ENCODE measurements at places on chromosomes 6 and 20.
A peak's percentile ranks its signal among the peaks of the same experiment; 100 is the strongest.

DNA sequence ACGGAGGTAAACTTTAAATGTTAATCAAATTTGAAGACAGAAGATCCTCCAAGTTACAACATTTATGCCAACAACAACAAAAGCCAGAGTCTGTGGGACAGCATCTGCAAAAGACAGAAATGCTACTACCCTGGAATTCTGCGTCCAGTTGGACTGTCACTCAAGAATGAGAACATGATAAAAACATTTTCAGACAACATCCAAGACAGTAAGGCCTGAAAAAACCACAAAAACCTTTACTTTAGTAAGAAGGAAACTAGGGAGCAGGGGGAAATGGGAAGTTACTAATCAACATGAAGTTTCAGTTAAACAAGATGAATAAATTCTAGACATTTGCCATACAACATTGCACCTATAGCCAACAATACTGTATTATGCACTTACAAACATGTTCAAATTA is 77.6 kb downstream of the MLIP start:
- DNase-seq, result peak; percentile 10

GRCh38 chr6:20606831-20607230 is 72.6 kb downstream of the CDKAL1 start:
- no peak for DNase-seq

- no peak for DNase-seq
These were observed 201.7 kb upstream of the RREB1 start for GRCh38 chr6:6905961-6906518.

- no peak for DNase-seq
These were observed 391.5 kb downstream of the KHDRBS2 start for GRCh38 chr6:61894536-61894935.

DNA sequence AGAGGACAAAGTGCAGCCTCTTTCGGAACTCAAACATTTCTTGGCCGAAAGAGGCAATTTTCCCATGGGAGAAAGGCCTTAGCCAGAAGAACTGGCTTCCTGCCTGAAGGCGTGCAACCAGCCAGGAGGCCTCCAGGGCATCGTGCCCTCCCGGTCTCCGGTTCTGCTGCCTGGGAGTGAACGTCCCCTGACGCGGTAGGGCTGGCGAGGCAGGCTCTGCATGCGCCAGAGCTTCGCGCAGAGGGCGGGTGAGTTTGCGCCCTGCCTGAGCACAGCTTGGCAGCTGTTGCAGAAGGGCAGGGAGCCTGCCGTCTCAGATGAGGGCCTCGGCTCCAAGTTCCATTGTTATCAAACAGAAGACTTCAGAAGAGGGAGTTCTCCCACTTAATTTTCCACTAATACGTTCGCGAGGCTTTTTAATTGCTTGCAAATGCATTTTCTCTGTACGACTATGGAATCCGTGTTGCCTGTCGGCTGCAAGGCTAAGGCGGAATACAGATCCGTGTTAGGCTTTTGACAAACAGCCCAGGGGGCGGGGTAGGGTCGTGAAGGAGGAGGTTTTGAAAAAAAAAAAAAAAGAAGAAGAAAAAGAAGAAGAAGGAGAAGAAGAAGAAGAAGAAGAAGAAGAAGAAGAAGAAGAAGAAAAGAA is 5.5 kb upstream of the TFAP2D start:
- DNase-seq, result peak; percentile 8

DNA sequence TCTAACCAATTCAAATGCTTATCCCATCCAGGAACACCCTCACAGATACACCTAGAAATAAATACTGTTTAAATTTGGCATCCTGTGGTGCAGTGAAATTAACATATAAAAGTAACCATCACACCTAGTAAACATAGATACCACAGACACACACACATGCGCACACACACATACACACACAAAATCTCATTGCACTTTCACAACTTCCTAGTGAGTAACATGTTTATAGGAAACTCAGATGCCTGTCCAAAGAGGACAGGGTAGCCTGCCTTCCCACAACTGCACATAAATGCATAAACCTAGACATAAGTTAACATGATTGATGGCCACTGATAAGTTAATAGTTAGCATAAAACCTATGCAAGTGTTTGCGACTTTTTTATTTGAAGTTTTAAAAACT is 56.8 kb downstream of the LRRC1 start:
- no peak for DNase-seq

DNA sequence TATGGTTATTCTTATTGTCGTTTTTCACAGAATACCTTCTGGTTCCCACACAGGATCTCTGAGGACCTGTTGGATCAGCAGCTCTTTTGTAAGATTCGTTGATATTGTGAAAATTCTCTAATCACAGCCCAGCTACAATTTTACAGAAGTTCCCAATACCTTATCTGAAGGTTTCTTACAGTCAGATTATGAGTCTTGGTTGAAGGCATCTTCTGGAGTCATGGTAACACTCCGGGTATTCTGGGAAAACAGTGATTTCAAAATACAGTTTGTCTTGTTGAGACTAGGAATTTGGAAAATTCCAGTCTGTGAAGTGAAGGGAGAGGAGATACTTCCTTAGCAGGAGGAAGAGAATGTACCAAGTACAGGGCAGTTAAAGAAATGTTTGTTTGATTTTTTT is 22.2 kb upstream of the HLA-C start:
- no peak for DNase-seq

DNA sequence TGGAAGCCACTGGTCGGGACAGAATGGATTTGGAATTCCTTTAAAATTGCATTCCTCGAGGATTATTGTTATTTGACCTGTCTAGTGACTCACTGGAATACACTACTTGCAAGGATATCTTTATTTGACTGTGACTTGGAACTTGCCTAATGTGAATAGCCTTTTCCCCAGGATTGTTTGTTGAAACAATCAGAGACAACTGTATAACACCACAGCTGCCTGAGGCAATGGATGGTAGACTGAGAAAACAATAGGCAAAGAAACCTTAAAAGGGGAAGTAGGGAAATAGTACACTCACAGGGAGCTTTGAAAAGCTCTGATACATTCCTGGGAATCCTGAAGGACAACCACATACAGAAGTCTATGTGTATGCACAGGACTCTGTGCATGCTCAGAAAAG is 465.3 kb downstream of the BMP2 start:
- no peak for DNase-seq

DNA sequence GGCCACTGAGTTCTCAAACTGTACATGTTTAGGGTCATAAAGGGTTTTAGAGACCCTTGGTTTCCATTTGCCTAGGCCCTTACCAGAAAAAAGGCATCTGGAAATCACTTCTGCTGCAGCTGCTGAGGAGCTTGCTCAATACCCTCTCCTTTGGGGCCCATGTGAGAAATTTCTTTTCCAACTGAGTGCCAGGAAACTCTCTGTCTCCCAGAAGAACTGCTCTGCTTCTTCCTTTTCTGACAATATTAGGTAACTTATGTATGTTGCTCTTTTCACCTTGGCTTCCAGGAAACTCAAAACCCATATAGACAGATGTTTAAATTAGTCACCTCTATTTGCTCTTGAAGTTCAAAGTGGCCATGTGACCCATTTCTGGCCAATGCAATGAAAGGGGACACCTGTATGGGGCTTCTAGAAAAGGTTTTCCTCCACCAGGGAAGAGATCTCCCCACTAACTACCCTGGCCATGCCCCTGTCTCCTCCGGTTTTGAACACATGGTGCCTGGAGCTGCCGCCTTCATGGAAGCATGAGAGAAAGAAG is 121.6 kb downstream of the PREX1 start:
- DNase-seq, result peak; percentile 83

GRCh38 chr20:9015984-9016324 is 52.9 kb upstream of the PLCB4 start:
- no peak for DNase-seq

- no peak for DNase-seq
These were observed 13.2 kb upstream of the HMGA1 start for GRCh38 chr6:34223381-34223955.

DNA sequence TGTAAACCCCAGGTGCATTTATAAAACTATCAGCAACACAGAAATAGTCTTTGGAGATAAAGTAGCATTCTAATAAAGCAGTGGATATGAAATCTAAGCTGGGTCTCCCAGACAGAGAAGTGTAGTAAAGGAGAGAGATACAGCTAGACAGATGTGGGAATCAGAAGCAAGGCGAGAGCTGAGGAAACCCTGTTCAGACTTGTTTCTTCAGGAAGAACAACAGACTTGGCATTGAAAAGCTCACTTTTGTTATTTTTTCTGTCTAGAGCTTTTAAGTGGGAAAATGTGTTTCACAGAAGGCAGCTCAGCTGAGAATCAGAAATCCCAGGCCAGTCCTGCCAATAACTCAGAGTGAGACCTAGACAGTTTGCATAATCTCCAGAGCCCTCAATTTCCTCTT is 52.9 kb downstream of the SLC35B3 start:
- peak; percentile 12 for DNase-seq

DNA sequence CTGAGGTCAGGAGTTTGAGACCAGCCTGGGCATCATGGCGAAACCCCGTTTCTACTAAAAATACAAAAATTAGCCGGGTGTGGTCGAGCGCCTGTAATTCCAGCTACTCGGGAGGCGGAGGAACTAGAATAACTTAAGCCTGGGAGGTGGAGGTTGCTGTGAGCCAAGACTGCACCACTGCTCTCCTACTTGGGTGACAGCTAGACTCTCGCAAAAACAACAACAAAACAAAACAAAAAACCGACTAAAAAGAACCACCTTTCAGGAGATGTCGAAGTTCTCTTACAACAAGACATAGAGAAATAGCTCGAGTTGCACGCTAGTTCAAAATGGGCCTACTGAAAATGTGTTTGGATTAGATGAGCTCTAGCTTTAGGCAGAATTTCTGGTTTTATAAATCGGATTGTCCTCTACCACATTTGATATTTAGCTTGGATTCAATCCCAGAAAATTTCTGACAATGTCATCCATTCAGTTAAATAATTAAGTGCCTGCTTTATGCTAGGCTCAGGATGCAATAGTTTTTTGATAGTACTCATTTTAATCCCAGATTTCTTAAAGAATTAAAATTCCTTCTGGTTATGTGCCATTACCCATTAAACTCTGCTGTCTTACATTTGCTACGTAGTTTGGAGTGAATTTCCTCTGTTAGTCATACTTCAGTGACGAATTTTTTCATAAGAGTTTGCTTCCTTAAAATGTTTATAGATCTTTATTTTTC is 137.5 kb upstream of the SHLD1 start:
- peak; percentile 8 for DNase-seq

DNA sequence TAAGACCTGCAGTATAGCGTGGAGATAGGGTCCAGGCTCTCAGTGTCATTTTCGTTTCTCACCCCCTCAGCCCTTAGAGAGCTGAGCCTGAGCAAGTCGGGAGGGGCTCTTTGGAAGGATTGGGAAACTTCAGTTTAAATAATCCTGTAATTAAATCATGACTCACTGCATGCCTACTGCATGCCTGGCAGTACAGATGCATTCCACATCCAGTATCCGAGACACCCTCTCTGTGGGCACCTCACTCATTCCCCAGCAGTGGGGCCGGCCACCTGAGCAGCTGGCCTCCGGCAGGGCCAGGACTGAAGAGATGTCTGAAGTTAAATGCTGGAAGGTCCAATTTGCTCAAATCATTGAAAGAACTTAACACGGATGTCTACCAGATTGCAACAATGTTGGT is 316.6 kb downstream of the THBS2 start:
- DNase-seq, result no peak

GRCh38 chr6:167980911-167981580 is 16.4 kb upstream of the KIF25 start:
- DNase-seq, result no peak

DNA sequence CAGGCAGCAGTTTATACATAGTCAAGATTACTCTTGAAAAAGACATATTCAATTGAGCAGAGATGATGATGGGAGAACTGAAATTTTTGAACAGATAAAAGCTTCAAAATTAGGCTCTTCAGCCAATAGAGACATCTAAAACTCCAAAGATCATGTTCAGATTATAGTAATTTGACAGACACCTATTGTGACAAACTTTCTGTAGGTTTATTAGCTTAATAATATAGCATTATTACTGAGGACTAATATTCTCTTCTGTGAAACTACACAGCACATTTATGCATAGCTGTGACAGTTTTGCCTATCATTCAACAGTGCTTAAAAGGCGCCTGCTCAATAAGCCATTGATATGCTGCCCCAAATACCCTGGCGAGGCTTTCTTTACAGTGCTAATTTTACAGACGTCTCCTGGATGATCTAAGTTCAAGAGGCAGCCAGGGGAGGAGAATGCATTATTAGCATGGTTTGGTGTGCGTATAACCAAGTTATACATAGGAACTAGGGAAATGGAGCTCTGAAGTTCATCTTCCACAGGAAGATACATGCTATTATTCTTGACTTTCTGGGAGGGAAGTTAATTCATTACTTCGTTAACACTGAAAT is 21.5 kb downstream of the PLAGL1 start:
- DNase-seq, result peak; percentile 53

GRCh38 chr6:167745670-167746389 is 80.9 kb upstream of the AFDN start:
- peak; percentile 67 for DNase-seq

DNA sequence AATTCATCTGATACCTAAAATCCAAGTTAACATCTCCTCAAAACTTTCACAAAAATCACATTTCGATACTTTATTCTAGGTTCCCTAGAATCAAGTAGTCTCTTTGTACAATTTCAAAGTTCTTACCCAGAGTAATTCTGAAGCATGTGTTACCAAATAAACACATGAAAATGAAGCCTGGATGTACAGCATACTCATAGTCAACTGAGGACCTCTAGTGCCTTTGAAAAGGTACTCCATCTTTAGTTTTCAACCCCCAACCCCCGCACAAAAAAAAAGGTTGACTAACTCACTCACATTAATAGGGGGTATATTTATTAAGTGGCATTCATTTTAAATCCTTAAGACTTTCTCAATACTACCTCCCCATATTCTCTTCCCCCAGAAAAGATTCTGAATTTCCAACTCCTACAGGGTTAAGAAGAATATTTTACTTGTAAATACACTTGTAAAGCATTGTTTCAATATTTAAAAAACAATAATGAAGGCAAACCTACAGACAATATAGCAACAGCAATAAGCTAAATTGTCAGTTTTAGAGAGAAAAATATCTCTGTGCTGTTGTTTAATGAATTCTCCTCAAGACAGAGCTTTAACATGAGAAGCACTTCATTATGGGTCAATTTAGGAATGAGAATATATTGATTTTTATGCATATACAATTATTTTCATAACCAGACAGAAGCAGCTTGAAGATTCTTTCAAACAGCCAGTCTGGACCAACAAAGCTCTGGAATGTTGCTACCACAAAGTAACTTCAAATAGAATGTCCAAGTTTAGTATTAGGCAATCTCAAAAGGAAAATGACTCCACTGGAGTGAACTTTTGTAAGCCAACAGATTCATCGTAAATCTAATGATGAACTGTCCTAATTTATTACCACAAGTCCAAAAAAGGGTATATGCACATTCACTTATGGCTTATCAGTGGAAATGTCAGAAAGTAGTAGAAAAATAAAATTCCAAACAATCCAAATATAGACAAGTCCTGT is 3.3 kb downstream of the PLN start:
- DNase-seq, result peak; percentile 62
